Activated naive CD4-positive, alpha-beta T cell treated with anti-CD3 and anti-CD28 coated beads for 36 hours (primary cell): ENCODE measurements at places on chromosomes 6 and 20.

GRCh38 chr6:124694139-124694705 lies 268.0 kb upstream of the RNF217 start:
- no peak for DNase-seq

DNA sequence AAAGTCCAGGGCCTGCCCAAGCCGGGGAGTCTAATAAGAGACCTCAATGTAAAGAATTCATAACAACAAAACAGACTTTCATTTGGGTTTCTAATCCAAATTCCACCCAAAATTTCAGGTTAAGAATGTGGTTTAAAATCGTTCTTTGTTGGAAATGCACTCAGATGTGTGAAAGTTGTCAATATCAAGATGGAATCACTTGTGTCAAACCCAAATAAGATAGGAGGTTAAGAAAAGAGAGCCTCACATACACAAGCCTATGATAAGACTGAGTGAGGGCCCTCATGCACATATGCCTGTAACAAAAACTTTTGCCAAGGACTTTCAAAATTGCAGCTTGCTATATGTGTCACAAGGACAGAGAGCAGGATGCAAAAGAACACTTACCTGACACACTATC lies 145.7 kb downstream of the HACE1 start:
- DNase-seq, result no peak

DNA sequence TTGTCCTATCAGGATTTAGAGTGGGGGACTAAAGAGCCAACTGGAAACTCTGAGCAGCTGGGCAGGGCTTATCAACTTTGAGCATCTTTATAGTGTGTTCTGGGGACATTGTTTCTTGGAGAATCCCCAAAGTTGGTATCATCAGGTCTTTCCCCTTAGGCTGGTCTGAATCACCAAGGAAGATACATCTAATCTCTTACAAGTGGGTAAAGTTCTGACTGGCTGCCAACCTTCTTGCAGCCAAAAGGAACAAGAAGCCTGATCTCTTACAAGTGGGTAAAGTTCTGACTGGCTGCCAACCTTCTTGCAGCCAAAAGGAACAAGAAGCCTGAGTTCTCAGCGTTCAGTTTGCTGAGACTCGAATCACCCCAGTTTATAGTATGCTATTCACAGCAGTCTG lies 1.6 kb upstream of the MED23 start:
- DNase-seq, result peak; percentile 29

DNA sequence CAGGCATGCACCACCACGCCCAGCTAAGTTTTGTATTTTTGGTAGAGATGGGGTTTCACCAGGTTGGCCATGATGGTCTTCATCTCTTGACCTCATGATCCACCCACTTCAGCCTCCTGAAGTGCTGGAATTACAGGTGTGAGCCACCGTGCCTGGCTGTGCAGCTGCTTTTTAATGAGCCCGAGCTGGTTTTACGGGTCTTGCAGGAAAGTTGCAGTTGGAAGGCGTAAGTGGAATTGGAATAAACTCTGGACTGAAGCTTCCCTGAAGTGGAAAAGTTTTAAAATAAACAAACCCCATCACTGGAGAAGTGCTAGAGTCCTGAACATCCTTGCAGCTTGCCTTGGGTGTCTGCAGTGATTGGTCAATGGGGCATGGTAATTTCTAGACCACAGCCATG lies 40.4 kb downstream of the KIF25 start:
- no peak for DNase-seq

- DNase-seq, result no peak
These were observed 2.1 kb downstream of the ZNF341 start for GRCh38 chr20:33733654-33734576.
